ENCODE measurements at places on chromosomes 7 and 10.

GRCh38 chr10:3803927-3804741 lies 19.1 kb upstream of the KLF6 start:
- DNase-seq = no peak

DNA sequence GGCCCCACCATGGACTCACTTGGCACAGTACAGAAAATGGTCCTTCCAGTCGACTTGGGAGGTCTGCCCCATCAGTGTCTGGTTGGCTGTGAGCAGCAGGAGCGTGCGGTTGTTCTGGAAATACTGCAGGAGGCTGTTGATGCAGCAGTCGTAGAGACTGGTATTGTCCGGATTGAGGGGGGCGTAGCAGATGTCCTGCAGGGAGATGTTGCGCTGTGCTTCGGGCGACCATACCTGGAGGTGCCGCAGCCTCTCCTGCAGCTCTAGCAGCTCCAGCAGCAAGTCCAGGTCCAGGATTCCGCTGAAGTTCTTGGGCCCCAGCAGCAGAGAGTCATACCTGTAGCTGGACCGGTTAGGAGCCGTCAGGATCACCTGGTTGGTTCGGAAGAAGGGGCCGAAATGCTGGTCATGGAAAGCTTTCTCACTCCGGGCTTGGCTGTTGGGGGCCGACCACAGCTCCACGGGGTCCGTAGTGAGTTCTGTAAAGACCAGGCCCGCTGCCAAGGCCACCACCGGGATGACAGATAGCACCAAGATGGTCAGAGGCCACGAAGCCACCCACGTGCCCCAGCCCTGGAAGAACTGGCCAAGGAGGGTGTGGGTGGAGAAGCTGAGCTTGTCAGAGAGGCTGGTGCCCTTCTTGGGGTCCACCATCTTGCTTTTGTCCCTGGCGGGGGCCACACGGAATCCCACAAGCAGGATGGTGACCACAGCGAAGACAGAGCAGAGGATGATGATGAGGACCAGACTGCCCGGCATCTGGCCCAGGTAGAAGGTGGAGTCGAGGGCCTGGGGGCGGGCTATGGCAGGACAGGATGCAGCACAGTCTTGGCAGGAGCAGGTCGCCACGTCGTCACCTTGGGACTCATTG lies 2.1 kb downstream of the NPC1L1 start:
- DNase-seq = no peak

GRCh38 chr7:127239814-127240213 lies 12.9 kb downstream of the GRM8 start:
- DNase-seq = no peak

DNA sequence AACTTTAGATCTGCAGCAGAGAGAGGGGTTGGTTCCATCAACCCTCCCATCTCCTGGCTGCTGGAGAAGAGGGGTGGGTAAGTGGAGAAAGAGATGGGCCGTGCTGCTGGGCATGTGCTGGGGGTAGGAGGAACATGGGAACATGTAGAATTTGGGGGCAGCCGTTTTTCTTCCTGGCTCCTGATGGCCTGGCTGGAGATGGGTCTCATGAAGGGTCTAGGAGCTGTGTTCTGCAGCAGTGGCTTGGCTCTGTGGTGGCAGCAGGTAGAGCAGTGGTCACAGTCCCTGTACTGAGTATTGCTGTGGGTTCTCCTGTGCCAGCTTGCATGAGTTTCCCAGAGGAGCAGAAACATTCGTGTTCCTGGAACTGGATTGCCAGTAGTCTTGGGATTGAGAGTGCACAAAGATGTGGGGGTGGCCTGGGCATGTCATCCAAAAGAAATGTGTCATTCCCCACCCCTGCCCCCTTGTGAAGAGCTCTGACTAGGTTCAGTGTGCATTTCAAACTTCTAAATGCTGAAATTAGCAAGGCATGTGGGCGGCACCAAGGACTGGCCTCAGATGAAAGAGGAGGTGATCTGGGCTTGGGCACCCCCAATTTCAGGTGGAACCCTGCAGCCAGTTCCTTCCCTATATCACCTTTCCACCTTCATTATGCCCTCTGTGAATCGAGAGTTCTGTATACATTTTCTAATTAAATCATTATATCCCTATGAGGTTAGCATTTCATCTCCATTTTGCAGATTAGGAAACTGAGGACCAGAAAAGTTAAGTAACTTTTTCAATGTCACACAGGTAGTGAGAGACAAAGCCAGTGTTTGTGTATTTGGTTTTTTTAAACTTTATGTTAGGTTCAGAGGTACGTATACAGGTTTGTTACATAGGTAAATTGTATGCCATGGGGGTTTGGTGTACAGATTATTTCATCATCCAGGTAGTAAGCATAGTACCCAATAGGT lies 2.1 kb downstream of the CHST3 start:
- DNase-seq = no peak

DNA sequence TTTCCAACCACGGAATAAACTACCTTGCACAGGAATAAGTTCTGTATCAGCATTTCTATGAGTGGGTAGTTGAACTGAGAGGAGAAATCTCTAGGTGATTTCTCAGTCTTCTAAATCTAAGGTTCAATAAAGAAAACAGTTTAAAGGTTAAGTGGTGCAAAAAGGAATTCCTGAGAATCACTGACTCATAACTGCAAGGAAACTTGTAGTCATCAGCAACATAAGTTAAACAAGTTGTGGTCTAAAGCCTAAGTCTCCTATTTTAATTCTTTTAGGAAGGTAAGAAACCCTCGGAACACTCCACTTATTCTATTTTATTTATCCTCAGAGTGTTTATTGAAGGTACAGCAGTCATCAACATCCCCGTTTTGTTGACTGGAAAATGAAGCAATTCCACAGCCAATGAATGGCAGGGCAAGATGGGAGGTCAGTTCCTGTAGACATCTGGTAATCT lies 92.4 kb upstream of the PIK3CG start:
- no peak for DNase-seq

GRCh38 chr7:67729771-67730170 lies 733.1 kb downstream of the TYW1 start:
- DNase-seq = no peak

DNA sequence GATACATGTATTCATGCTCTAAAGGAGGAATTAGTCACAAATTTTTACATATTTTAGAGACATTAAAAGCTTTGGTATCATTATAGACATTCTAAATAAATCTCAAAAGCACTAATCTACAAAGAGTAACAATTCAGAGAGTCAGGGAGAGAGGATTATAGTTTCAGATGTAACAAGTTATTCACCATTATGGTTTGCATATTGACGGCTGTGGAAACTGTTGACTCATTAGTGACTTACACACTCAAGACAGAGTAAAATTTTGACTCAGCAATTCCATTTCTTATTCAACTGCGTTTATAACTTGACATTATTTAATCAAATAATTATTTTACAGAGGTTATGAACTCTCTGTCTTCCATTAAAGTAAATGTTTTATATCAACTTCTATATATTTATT lies 95.4 kb upstream of the SEMA3C start:
- DNase-seq = no peak

DNA sequence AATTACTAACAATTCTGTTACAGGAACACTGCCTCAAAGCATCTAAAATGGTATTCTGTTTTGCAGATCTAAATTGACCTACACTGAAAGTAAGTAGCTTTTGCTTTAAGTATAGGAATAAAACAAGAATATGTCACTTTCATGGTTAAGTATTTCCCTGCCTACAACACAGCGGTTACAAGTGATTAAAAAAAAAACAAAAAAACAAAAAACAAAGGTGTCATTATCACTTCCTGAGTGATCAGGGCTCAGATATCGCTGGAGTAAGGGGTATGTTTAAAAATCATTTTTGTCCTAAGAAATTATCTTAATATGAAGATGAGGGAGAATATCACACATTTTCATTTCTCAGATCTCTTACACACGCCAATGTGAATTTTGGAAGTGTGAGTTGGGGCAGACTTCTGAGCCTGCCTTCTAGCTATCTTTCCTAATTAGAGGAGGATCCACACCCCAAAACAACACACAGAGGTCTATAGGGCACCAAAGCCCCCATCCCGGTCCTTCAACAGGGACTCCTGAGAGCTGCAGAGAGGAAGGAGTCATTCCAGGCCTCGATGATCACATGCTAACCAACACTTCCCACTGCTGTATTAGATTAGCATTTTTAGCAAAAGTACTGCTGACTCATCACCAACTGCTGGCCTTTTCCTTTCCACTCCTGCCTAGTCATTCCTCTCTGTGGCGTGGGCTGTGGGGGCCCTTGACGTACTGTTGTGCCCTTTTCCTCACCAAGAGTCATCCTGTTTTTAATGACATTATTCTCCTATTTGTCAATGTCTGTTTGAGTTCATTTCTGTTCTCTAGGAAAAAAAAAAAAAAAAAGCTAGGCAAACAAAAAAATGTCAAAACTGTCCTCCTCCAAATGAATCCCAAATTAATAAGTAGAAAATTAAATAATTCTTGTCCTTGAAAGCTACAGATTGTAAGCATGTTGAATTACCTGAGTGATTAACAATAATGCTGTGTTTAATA lies 31.2 kb downstream of the PRTFDC1 start:
- DNase-seq = no peak

DNA sequence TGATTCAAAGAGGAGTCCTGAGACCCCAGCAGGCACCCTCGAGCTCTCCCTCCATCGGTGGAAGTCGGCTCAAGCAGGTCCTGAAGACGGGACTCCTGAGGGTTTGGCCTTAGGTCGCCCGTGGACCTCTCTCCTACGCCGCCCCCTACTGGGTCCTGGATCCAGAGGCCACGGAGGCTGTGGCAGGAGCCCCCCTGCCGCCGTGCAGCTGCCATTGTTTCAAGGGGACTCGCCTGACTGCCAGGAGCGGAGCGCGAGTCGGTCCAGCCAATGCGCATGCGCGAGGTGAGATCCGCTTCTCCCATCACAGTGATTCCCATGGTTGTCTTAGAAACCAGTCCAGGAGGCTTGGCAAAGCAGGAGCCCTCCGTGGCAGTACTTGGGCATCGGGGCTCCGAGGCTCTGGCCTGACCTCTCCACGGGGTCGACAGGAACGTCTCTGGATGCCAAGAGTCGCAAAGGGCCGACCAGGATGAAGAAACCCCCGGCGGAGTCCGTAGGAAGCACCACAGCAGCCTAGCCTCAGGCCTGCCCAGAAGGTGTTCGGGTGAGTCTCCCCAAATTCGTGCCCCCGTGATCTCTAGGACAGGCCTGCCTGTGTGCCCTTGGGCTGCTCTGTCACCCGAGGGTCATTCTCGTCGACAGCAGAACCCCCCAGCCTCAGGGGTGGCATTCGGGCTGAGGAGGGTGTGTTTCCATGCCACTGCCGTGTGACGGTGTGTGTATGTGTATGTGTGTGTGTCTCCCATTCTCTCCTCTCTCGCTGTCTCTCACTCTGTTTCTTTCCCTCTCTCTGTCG lies 322.3 kb downstream of the ZNF716 start:
- no peak for DNase-seq

DNA sequence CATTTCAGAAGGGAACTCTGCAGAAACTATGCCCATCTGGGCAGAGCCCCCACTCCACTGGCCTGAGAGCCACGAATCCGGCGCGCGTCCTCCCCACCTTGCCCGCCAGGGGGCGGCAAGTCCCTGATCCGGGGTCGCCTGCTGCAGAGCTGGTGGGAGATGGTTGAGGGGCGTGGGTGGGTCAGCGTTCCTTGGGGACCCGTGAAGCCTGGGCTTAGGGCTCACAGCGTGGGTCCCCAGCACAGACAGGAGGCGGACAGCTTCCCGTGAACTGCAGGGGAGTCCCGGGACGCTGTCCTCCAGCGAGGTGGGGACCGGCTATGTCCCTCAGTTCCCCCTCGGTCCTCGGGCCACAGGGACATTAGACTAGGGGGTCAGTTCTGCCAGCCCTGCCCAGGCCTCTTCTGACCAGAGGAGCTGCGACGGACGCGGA lies 585 bp upstream of the POP7 start:
- peak; percentile 81 for DNase-seq

DNA sequence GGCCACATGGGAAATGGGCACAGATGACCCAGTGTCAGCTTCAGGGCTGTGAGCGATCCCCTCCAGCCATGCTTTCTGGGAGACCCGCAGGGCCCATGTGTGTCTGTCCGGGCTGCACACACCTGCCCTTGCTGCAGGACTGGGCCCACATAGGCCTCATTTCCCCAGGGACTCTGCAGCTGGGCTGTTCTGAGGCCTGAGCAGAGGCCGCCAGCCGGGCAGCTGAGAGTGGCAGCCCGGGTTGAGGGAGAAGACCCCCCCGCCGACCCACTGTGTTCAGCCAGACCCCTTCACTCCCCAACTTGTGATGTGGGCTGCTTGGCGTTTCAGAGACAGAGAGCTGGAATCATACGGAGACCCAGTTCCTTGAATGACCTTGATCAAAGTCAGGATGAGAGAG lies 50.1 kb upstream of the DPYSL4 start:
- peak; percentile 59 for DNase-seq

GRCh38 chr10:29619241-29619669 lies 15.5 kb downstream of the SVIL start:
- DNase-seq = no peak

DNA sequence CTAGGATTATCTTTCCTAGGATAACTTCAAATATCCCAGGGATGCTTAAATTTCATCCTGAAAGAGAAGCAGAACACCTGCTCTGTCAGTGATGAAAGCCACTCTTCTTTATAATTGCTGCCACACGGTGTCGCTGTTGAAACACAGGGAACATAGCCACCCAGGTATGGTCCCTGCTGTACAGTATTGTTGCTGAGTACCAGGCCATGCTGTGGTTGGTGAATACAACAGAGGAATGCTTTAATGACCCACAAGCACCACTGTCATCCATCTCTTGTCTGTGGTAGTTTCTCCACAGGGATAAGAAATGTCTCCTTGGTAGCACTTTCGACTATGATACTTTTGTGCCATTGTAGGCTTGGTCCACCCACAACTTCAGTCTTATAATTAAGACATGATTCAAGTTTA lies 70.6 kb upstream of the STARD3NL start:
- peak; percentile 69 for DNase-seq

DNA sequence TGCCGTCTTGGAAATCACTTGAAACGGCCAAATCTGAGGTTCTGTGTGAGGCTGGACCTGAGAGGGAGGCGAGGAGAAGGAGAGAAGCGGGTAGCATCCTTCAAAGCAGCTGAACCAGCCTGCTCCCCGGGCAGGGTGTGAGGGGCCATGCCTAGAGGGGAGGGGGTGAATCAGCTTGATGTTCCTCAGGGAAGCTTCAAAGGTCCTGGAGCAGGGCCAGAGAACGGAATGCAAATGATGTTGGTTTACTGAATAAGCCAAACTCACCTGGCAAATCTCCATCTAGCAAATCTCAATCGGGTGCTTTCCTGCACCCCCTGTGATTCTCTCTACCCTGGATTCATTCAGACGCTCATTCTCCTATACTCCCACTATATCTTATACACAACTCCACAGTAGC lies 226.9 kb downstream of the WDR11 start:
- DNase-seq = no peak

Data from posterior cingulate gyrus (tissue), 11 donors.